ENCODE measurements at places on chromosomes 1 and 21. TPM values are rescaled to one million over a fixed set of nuclear protein-coding genes. Genes with fewer than 3 reads are reported as not detected.
A peak's percentile ranks its signal among the peaks of the same experiment; 100 is the strongest.

The MRPL24 gene
- 96.1 TPM for total RNA-seq

The EIF4G3 gene
- total RNA-seq, result 28.8 TPM

The DISP3 gene
- total RNA-seq, result 0.12 TPM

The ZYG11A gene
- total RNA-seq, result not detected

The CFAP74 gene
- total RNA-seq, result not detected

The SMPDL3B gene
- not detected for total RNA-seq

The ELF3 gene
- total RNA-seq, result 0.40 TPM

The SH3BGR gene
- 127 TPM for total RNA-seq

The SYCP1 gene
- total RNA-seq, result not detected

The LPGAT1 gene
- total RNA-seq, result 25.0 TPM

DNA sequence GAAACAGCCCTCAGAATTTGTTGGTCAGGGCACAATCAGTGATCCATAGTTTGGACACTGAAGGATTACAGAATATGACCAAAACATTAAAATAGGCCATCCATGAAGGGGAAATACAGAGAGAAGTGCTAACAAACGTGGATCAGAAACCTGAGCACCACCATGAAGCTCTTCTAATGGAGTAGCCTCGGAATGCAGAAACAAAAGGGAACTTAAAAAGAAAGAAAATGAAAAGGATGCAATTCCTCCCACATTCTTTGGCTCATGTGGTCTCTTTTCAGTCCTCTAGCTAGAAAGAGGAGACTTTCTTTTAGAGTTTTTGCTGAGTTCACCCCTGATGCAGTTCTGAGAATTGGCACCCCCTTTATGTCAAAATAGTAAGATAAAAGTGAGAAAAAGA is 989.8 kb upstream of the B3GALT2 start:
- no peak for DNase-seq

GRCh38 chr21:42500736-42501135 is 4.7 kb upstream of the RSPH1 start:
- DNase-seq, result no peak

DNA sequence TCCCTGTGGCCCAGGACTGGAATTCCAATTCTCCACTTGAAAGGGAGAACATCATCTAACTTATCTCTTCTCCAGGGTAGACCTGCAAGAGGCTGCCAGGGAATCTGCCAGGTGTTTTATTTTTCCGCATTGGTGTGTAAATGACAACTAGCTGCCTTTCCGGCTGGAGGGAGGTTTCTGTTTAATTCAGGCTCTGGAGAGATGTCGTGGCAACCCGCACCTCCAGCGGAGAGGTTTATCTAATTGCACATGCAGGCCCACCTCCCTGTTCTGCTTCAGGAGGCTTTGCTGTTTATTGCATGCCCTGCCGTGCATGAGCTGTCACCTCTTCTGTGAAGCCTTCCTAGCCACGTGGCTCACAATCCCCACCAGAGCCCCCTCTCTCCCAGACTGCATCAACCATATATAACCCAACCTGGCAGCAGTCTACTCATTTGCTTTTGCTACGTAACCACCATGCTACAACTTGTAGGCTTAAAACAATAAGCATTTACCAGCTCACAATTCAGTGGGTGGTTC is 151.6 kb downstream of the C1orf94 start:
- no peak for DNase-seq

DNA sequence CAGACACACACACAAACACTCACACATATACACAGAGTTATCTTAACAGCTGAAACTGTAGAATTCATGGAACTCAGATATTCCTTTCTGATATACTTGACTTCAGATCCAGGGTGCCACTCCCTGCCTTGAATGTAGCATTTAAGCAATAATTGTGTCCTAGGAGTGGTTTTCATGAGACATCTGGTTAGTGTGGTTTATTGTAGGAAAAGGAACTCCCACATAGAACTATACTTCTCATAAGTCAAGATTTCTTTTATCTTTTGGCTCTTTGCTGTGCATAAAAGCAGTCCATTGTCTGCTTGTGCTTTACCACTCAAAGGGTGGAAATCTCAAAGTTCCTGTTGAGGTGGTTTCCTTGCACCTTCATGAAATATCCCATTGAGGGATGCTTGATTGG is 272.6 kb upstream of the SGIP1 start:
- DNase-seq, result no peak

- DNase-seq, result no peak
Observed at GRCh38 chr1:91883470-91883869, 2.5 kb downstream of the TGFBR3 start.

DNA sequence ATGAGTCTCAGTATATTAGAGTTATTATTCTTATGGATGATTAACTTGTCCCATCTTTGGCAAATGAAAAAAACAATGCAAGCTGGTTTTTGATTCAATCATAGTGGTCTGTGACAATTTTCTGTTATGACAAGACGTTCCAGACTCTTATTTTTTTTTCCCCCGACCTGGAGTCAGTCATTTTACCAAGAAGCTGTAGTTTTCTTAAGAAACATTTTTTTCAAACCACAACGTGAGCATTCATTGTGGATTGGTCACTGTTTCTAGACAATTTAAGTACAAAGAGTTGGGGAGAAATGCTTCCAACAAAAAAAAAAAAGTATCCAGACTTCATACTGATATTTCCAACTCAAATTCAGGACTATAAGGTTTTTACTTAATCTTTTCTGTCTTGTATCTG is 8.0 kb upstream of the ANGPTL3 start:
- no peak for DNase-seq

GRCh38 chr1:230087717-230088105 is 20.7 kb downstream of the GALNT2 start:
- no peak for DNase-seq

DNA sequence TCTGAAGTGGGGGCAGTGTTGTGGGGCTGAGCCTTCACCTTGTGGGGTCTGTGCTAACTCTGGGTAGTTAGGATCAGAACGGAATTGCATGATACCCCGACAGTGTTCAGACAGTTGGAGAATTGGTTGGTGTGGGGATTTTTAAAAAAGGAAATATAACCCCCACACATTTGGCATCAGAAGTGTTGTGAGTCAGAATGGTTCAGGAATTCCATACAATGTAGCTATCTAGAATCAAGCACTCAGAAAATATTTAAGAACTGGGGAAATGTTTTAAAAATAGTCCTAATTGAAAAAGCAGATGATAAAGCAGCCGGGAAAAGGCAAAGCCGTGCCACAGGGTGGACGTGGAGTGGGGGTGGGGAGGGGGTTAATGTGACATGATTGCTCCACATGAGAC is 6.5 kb upstream of the S100A7 start:
- no peak for DNase-seq

- DNase-seq, result no peak
Observed at GRCh38 chr21:29701676-29702075, 238.1 kb downstream of the GRIK1 start.

DNA sequence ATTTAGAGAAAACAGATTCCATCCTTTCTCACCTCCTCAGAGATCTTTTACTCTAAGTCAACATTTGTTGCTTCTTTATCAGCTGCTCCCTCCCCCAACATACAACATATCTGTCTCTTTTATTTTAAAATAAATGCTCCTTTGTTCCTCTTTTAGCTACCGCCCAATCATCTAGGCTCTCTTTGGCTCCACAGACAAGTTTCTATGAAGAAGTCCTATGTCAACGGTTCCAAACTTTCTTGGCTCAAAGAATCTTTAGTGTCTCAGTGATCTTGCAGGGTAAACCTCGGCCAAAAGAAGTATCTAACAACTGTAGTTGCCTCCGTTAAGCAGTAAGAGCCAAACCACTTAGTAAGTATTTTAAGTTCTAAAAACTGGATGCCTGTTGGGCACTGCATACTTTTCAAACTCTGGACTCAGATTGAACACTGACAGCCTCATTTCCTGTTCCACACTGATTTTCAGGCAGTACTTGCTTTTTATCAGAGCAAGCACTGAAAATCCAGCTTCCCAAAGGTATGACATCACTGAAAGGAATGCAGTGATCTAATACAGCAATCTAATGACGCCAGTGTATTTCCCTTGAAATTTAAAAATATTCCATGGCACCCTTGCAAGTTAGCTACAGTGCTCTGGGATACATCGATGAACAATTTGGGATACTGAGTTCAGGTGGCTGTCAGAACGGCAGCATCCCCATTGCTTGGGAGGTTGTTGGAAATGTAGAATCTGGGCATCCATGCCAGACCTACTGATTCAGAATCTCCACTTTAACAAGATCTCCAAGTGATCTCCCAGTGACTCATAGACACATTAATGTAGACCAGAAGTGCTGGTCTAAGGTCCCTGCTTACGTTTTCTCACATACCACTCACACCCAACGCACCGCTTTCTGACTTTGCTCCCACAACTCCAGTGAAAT is 26.8 kb downstream of the EGLN1 start:
- no peak for DNase-seq

DNA sequence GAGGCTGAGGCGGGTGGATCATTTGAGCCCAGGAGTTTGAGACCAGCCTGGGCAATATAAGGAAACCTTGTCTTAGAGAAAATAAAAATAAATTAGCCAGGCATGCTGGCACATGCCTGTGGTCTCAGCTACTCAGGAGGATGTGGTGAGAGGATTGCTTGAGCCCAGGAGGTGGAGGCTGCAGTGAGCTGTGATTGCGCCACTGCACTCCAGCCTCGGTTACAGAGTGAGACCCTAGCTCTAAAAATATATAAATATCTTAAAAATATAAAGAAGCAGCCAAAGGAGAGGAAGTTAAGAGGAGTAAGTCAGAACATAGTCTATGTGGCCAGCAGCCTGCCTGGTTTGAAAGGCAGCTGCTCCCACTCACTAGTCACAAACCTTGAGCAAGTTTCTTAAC is 4.5 kb upstream of the IL10RB start:
- peak; percentile 47 for DNase-seq

DNA sequence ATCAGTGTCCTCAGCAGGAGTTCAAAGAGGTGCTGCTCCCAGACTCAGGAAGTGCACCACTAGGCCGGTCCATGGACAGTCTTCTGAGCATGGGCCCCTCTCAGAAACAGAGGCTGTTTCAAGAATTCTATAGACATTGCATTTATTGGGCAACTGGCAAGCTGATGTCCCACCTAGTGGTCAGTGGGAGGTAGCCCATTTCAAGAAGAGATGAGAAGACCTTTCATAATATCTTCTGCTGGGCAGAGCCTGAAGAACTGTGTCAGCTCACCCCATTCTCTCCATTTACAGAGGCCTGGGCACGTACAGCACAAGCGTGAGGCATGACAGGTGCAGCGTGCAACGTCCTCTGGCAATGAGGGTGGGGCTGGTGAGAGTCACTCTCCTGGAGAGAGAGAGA is 216.0 kb downstream of the DYRK1A start:
- no peak for DNase-seq

- no peak for DNase-seq
Observed at GRCh38 chr1:72734415-72734814, 452.1 kb upstream of the NEGR1 start.

- DNase-seq, result no peak
Observed at GRCh38 chr1:22529901-22530621, 33.2 kb upstream of the EPHA8 start.

GRCh38 chr1:37809942-37810341 is 1.9 kb upstream of the YRDC start:
- DNase-seq, result no peak

- no peak for DNase-seq
Observed at GRCh38 chr1:226656601-226657277, 82.3 kb downstream of the ITPKB start.

DNA sequence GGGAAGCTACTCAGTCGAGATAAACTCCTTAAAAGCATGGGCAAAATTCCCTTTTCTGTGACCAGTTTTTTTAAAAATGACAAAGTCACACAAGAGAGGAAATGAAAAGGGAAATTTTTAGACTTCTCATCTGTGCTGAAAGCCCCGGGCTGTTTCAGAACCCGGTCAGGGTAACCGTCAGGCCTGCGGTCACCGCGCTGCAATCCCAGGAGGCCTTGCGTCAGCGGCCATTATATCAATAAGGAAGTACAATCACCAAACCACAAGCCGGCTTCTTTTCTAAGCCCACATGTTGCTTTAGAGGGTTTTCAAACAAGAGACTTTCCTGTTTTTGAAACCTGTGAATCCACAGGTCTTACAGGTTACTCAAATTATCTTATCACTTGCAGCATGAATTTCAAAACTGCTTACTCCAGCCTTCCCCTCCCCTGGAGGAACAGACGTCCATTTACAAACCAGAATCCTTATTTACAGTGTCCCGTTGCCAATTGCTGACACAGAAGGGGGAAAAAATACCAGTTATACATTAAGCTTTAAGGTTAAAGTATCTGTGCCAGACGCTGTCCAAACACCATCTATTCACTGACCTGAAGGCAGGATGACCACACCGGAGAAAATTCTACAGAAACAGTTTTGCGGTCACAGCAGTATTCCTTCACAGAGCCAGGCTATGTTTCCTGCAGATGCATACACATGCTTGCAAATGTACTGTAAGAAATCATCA is 165.3 kb downstream of the TOMM20 start:
- peak; percentile 86 for DNase-seq

DNA sequence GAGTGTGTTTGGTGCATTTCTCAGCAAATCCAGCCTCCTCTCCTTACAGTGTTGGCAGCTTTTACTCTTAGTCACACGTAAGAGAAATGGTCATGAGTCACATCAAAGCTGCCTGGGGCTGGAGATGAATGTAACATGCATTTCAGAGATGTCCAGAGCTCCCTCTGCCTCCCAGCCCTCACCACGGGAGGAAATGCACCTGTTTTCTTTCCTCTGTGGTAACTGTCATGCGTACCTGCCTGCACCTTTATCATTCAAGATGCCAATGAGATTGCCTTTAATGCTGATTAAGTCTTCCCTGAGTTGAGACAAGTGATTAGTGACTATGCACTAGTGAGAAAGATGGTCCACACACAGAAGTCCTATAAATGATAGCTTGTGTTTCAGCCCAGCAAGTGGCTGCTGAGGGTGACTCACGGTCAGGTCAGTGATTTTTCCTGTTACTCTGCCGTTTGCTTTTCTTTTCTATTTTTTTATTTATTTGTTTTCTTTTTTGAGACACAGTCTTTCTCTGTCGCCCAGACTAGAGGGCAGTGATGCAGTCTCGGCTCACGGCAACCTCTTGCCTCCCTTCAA is 277.3 kb upstream of the FMN2 start:
- DNase-seq, result no peak

DNA sequence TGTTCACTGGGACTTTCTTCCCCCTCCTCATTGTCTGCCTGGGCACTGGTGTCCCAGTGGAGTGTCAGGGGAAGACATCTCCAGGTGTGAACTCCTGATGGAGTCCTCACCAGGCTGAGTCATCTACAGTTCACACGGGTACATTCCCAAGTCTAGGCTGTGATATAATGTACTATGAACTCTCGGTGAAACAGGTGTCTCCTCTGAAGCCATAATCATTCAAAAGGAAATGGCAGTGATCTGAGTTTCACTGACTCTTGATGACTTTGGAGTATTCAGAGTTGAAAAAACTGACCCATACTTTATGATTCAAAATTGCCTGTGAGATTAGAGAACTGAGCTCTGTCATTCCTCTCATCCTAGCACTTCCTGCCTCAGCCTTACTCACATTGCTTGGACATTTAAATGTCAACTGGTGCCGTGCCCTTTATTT is 9.1 kb downstream of the LAMC2 start:
- no peak for DNase-seq

DNA sequence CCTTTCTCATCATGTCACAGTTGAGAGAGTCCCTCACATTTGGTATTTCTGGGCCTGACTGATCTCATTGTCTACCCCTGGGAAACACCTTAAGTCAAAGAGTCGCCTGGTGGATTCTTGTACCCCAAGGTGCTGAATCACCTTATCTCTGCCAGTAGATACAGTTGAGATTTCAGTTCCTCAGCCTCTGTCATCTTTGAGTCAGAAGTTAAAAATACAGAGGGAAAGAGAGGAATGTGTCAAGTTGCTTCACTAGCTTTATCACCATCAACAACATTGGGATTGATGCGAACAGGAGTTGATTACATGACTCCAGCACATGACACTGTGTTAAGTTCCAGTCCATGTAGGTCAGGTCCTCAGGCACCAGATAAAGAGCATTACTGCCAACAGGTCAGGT is 513.0 kb downstream of the NUF2 start:
- no peak for DNase-seq

GRCh38 chr1:36703526-36704208 is 221.0 kb upstream of the CSF3R start:
- peak; percentile 83 for DNase-seq

All from left ventricle myocardium superior (tissue), 1 donor.